ENCODE measurements at places on chromosomes 1 and 21. TPM values are rescaled to one million over a fixed set of nuclear protein-coding genes. Genes with fewer than 3 reads are reported as not detected.
A peak's percentile ranks its signal among the peaks of the same experiment; 100 is the strongest.

Gene SNAP47
- total RNA-seq, result 33.9 TPM

Gene C1QB
- total RNA-seq, result not detected

Gene LYPD8
- total RNA-seq, result not detected

Gene LCE3D
- total RNA-seq, result not detected

Gene ZNF669
- 8.2 TPM for total RNA-seq

Gene UQCRH
- 302 TPM for total RNA-seq

- peak; percentile 76 for DNase-seq
Measured at GRCh38 chr1:206608108-206608698, 4.1 kb downstream of the EIF2D start.

- no peak for DNase-seq
Measured at GRCh38 chr21:30628109-30628508, 6.9 kb upstream of the KRTAP20-2 start.

DNA sequence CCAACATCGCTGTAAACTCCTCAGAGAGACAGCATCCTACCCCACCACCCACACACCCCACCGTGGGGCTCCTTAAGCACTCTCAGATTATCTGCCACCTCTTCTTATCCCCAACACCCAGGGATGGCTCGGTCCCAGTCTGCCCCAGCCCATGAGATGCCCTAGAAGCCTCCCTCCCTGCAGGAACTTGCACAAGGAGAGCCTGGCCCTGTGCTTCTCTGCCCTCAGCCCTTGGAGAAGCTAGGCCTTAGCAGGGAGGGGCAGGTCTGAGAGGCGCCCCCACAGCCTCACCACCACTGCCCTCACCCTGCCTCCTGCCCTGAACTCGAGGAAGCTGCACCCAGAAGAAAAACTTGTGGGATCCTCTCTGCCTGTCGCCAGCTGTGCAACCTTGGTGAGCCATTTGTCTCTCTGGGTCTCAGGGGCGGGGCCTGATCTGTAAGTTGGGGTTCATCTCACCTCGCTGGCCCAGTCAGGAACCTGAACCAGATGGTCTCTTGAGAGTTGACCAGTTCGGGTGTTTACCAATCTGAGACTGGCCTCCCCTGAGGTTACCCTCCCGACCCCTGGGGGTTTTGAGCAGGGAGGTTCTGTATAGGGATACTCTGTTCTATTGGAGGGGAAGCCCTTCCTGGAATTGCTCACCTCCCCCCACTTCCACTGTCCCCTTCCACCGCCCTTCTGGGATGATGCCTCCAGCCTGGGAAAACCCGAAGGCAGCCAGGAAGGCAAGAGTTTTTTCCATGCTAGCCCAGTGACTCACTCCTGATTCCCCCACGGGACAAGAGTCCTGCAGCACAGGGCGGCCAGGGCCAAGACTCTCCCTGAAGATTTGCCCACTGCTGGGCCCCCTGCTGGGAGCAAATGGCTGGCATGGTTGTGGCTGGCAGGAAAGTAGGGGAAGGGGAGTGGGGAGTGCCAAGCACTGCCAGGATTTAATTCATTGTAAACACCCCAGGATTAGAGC lies at the start of gene S100A3:
Gene S100A3, minus strand, starts transcription at position 537 of the 967 bp plus-strand sequence. CDS start 773 bp downstream, outside the sequence.
- no peak for DNase-seq

DNA sequence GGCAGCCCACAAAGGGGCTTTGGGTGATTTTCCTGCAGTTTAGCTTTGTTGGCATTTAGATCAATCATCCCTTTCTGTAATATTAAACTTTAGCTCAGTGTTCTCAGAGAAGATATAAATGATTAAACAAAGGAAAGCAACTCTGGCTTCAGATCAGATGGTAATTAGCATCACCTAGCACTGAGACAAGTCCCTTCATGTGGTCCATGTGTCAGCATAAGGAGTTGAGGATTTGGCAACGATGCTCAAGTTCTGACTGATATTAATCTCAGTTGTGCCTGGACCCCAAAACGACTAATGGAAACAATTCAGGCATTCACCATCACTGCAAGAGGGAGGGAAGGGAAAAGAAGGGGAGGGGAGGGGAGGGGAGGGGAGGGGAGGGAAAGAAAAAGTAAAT lies 60.4 kb downstream of the SEC16B start:
- no peak for DNase-seq
